ENCODE measurements at places on chromosomes 7 and 10. TPM values are rescaled to one million over a fixed set of nuclear protein-coding genes. Genes with fewer than 3 reads are reported as not detected.
A peak's percentile ranks its signal among the peaks of the same experiment; 100 is the strongest.

WNT8B gene
- total RNA-seq = not detected

DNA sequence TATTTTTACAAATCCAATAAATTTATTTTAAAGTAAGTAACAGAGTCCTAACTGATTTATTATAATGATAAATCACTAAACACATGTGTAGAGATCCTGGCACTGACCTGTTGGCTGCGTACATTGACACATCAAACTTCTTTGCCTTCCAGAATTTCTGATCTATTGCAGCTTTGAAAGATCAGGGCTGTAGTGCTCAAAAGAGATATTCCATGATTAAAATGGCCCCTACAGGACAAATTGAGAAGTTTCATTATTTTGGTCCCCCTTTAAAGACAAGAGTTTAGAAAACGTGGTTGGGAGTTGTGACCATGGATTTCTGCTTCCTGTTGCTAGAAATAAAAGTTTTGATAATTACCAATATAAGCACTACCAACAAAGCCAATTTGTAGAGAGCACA, 87.7 kb upstream of the PDK4 start:
- peaks cover 26% of the 10 kb centered on the region for H3K4me1 ChIP-seq
- no peaks in the 10 kb centered on the region for H3K27me3 ChIP-seq
- H3K4me3 ChIP-seq = no peak overlapping the region
- peak overlapping the region; percentile 14 for H3K27ac ChIP-seq

EVX1 gene
- total RNA-seq = not detected

IFIT3 gene
- 4.9 TPM for total RNA-seq

Data from psoas muscle (tissue), 8 donors.